Bronchial epithelial cell (primary cell): ENCODE measurements at places on chromosomes 7 and 10. TPM values are rescaled to one million over a fixed set of nuclear protein-coding genes. Genes with fewer than 3 reads are reported as not detected.

Gene FANK1
- 2.1 and 5.2 TPM in 2 replicates for total RNA-seq

Gene SLC29A4
- 8.3 and 9.5 TPM in 2 replicates for total RNA-seq

Gene MCM10
- under 0.01 and 0.38 TPM in 2 replicates for total RNA-seq

Gene IFIT1B
- total RNA-seq, result not detected in 2 replicates
